ENCODE measurements at places on chromosomes 6 and 20. TPM values are rescaled to one million over a fixed set of nuclear protein-coding genes. Genes with fewer than 3 reads are reported as not detected.

Gene USP49
- 1.7 TPM for total RNA-seq

Gene MUCL3
- not detected for total RNA-seq

GRCh38 chr6:47563162-47563561, 85.6 kb downstream of the CD2AP start:
- no peak for DNase-seq

DNA sequence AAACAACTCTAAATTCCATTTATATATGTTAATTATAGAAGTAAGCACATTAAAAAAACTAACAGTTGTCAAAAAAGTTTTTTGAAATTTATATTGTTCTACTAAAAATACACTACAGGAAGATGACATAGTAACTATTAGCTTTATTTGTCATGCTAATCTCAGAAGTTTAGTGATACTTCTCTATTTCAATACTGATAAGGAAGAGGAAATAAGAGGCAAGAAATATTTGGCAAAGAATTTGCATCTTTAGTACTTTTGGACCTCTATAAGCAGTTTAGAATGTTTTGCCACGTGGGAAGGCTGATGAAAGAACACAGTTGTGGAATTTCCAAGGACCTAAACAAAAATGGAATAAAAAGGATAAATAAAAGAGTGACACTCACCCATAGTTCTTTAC, 12.6 kb downstream of the IFNGR1 start:
- DNase-seq = no peak

DNA sequence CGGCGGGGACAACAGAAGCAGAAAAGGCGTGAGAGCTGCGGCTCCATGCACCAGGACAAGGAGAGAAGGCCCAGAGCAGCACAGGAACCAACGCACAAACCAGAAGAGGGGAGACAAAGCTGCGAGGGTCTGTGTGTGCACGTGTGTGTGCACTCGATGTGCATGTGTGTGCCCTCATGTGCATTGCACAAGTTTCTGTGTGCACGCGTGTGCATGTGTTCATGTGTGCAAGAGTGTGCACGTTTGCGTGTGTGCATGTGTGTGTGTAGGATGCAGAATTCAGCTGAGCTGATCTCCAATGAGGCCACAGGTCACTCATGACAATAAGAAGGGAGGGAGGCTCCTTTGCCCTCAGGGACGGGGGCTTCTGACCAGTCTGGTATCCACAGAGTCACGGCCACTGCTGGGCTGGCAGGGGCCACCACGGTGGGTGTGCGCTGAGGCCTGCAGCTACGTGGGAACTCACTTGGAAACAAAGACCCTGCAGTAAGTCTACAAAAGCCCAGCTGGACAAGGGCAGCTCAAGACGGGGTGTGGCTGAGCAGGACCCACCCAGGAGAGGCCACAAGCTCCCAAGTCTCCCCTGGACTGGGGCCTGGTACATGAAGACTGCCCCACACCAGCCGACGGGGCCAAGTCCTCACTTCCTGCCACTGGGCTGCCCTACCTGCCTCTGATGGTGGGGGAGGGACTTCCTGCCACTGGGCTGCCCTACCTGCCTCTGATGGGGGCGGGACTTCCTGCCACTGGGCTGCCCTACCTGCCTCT, 48.1 kb upstream of the CHRNA4 start:
- no peak for DNase-seq

DNA sequence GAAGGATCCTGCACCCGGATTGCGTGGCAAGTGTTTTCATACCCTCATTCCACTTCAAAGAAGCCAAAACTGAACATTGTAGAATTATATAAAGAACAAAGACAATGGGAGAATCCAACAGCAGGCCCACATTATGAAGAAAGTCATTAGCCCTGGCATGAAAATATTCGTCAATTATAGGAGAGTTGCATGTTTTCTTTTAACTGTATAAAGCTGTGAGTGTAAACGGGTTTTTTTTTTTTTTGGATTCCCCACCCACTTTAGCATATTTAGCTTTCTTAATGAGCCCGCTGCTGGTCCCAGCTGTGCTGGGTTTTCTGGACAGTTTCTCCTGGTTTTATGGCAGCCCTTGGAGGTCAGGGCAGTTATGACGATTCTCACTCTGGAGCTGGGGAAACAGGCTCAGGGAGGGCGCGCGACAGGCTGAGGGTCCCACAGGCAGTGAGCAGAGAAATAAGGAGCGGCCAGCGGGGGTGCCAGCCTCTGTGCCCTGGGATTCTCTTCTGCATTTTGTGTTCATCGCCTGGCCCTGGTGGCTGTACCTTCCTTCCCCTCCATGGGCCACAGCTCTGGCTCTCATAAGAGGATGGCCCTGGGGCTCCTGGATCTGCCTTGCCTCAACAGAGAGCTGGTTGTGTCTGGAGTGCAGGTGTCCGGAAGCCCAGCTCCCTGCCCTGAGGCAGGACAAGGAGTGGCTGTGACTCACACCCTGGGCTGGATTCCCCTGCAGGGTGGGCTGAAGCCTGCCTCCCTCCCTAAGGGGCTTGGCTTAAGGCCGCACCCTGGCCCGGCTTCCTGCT, 24.1 kb upstream of the SULF2 start:
- DNase-seq = no peak
